Iris pigment epithelial cell (primary cell): ENCODE measurements at places on chromosomes 1 and 21.

DNA sequence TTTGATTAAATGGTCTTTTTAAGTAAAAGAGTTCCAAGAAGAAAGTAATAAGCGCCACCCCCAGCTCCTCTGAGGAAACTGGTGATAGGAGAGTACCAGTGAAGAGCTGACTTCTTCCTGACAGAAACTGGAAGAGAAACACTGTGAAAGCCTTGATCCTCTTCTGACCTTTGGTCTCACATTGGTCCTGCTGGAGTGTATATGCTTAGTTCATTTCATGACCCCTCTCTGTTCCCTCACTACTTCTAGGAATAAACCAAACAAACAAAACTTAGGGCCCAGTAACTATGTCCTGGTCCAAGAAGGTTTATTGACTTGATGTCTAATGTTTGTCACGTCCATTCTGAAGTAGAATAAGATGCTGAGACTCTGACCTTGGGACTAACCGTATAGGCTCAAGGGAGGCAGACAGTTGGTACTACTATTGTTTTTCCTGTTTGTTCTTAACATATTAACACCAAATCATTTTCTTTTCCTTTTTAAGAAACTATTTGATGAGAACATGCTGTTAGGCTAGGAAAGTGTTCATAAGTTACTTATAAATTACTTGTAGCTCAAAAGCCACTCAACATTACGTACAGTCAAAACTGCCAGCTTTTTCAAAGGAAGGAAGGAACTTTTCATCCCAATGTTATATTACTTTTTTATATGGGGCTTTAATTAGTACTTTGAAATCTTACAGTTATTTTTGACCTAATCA, 57.9 kb downstream of the MIER1 start:
- DNase-seq = no peak

DNA sequence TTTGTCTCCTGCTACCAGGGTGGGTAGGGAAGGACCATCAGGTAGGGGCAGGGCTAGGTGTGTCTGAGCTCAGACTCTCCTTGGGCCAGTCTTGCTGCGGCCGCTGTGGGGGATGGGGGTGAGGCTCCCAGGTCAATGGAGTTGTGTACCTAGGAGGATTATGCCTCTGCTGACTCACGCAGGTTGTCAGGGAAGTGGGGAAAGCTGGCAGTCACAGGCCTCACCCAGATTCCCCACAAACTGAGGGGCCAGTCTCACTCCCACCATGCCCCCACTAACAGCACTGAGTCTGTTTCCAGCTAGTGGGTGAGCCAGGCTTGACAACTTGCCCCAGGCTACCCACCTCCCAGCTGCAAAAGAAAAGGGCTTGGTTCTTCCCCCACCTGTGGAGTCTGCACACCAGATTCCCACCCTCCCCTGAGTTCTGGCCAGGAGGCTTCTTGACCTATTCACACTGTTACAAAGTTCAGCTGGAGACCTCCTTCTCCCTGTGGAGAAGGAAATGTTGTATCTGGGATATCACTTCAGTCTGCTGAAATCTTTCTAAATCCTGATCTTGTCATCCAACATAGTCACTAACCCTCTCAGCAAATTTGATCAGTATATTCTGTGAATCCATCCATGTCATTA, 69.2 kb upstream of the GJA8 start:
- no peak for DNase-seq

DNA sequence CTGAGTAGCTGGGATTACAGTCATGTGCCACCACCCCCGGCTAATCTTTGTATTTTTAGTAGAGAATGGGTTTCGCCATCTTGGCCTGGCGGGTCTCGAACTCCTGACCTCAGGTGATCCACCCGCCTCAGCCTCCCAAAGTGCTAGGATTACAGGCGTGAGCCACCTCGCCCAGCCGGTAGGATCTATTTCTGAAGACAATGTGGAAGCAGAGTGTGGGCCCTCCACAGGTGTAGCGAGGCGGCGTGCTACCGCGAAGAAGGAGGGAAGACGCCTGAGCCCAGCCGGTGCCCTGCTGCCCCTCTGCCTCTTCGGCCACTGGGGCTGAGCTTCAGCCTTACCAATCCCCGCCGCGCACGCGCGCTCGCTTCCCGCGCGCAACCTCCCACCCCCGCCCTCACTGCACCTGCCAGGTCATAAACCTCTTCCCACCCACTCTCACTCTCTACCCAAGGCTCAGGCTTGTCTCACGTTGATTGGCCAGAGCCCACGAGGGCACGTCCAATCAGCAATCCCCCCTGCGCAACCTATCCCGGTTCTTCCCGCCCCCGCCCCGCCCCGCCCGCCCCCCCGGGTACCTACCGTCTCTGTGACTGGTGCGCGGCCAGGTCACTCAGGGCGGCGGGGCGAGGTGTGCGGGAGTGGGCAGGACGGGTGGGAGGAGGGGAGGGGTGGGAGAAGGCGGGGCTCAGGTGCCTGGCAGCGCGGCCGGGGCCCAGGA, 409 bp upstream of the HOOK1 start:
- DNase-seq = no peak

- no peak for DNase-seq
These were observed 7.2 kb downstream of the CXADR start for GRCh38 chr21:17519965-17520609.

GRCh38 chr1:96002969-96003964, 718.3 kb upstream of the PTBP2 start:
- no peak for DNase-seq

DNA sequence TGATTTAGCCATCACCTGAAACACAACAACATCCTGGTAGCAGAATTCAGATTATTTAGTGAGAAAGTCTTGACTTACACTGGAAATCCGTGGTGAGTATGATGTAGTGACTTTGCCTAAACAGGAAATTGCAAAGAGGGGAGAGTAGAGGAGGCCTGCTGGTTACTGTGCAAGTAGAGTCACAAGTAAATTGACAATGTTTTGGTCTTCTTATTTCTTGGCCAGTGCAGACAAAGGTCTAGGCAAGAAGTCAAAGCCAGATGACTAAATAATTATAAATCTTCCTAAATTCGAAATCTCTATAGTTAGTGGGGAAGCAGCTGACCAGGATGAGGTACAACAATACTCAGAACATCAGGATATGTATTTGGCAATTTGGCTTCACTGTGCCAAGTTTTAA, 159.5 kb upstream of the KCTD3 start:
- DNase-seq = peak; percentile 49

- no peak for DNase-seq
These were observed 19.0 kb upstream of the MGST3 start for GRCh38 chr1:165612062-165612461.

GRCh38 chr1:32337855-32338636, 2.0 kb upstream of the MARCKSL1 start:
- no peak for DNase-seq

- peak; percentile 28 for DNase-seq
These were observed 560 bp downstream of the PLEKHM2 start for GRCh38 chr1:15684468-15685291.

- DNase-seq = peak; percentile 1
These were observed 745.5 kb downstream of the LRRIQ3 start for GRCh38 chr1:73452522-73452921.

DNA sequence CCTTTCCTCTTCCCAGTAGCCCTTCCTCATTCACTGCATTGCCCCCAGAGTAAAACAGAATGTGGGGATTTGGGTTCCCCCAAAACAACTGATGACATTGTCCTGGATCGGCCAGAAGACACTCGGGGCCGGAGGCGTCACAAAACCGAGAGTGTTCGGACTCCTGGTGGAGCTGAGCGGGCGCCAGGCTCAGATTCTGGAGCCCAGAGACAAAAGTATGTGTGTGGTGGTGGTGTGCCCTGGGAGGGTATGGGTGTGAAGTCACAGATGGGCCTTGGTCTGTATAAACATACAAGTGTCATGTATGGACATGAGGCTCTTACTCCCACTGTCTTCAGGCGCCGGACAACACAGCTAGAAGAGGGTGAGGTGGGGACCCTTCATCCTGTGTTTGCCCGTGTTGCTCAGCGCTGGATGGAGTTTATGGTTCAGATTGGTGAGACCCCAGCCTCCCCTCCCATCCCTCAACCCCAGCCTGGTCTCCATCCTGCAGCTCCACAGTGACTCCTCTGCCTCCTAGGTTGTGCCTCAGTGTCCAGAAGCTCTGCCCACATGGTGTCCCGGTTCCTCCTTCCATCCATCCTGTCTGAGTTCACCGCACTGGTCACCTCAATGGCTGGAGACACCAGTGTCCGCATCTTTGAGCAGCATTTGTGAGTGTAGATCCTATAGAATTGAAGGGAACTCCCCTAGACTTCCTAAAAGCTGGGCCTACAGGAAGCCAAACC, 12.4 kb downstream of the HYI start:
- no peak for DNase-seq

DNA sequence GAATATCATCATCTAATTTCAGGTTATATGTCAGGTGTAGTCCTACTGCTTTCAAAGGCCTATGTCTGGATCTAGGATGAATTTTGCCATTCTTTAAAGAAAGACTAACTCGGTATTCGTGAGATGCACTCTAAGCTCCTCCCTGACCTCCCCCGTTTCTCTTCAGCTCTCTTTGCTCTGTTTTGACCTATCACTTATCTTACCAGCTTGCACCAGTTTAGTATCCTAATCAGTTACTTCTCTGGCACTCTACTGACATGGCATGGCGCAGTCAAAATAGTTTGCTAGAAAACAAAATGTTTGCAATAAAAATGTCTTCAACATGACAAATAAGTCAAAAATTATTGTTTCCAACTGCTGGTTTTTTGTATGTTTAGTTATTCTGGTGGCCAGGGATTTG, 8.4 kb upstream of the SLC16A1 start:
- no peak for DNase-seq

DNA sequence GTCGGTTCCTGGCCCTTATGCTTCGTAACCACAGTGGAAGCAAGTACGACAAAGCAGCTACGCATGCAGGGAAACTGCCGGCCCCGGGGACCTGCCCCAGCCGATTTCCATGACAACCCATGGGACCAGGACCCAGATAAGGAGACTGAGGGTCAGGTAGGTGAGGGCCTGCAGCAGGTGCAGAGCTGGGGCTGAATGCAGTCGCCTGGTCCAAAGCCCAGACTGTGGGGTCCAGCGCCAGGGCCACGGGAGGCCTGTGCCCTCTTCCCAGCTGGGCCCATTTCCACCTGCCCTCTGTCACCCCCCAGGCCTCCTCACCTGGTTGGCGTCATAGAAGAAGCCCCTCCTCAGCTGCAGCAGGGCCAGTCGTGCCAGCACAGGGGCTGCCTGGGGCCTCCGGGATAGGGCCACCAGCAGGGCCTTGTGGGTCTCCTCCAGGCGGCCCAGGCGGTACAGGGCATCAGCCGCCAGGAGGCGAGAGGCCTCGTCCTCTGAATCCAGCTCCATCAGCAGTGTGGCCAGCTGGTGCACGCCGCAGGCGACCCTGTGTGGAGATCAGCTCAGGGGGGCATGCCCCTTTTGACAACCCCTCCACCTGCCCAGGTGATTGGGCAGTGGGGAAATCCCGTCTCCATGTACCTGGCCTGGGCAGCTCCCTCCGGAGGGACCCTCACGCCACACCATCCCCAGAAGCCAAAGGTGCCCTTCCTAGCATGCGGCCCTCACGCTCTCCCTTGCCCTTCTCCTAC, 14.2 kb downstream of the TTC34 start:
- DNase-seq = no peak

DNA sequence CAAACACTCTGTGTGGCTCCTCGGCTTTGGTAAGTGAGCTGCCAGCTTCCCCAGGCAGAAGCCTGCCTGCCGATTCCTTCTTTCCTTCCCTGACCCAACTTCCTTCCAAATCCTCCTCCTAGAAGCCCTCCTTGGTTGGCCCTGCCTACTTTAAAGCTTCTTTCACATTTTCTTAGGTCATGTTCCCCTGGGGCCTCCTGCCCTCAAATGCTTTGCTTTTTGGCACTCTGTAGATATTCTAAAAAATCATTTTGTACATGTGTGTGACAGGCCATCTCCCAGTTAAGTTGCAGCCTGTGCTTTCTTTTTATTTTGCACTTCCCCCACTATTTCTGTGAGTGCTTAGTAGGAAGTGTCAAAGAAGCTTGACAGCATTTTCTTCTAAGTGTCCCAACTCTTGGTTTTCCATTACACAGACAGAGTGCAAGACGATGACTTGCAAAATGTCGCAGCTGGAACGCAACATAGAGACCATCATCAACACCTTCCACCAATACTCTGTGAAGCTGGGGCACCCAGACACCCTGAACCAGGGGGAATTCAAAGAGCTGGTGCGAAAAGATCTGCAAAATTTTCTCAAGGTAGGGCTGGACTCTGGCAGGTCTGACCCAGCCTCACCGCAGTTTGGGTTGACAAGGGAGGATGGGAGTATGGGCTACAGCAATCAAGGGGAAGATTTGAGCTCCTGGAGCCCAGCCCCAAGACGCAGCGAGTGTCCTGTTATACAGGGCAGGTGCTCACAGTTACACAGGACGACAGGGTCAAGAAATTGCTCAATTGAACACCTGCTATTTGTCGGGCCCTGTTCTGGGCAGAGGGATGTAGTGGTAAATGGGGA, at the start of gene S100A9:
Gene S100A9 (plus strand): TSS at position 2 of the 838 bp plus-strand sequence. CDS start 430 bp downstream, at position 432.
- DNase-seq = no peak

DNA sequence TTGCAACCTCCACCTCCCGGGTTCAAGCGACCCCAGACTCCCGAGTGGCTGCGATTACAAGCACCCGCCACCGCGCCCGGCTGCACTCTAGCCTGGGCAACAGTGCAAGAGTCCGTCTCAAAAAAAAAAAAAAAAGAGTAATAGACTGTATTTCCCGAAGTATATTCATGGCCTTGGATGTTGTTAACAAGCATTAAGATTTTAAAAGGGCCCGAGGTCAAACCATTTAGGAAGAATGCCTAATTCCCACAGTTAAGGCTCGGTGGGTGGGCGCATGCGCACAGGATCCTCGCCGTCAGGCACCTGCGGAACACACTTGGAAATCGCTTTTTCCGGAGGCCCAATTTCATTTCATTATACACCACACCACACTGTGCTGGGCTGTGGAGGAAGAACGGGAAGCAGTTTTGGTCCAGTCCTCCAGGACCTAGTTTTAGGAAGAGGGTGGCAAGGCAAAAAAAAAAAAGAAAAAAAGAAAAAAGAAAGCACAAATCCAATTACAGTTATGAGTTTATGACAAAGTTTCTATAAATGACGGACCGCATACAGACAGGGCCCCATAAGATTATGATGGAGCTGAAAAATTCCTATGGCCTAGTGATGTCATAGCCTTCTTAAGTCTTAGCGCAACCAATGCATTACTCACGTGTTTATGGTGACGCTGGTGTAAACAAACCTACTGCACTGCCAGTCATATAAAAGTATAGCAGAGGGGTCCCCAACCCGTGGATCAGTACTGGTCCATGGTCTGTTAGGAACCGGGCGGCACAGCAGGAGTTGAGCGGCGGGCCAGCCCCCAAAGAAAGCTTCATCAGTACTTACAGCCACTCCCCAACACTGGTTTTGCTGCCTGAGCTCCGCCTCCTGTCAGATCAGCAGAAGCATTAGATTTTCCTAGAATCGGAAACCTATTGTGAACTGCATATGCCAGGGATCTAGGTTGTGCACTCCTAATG, 38.2 kb downstream of the H3-3A start:
- DNase-seq = peak; percentile 79

GRCh38 chr1:2044510-2045319, 5.5 kb upstream of the PRKCZ start:
- peak; percentile 12 for DNase-seq
